Renal cortical epithelial cell (primary cell): ENCODE measurements at places on chromosomes 13 and 19. TPM values are rescaled to one million over a fixed set of nuclear protein-coding genes. Genes with fewer than 3 reads are reported as not detected.

CHST8 gene
- total RNA-seq, result not detected in 2 replicates

NCR1 gene
- total RNA-seq, result not detected in 2 replicates

POSTN gene
- 1.2 and 1.6 TPM in 2 replicates for total RNA-seq

LYL1 gene
- total RNA-seq, result 0.20 and 1.7 TPM in 2 replicates

NLRP11 gene
- not detected in 2 replicates for total RNA-seq

MYPOP gene
- 0.69 and 2.5 TPM in 2 replicates for total RNA-seq

SULT2A1 gene
- not detected in 2 replicates for total RNA-seq

OR7D2 gene
- total RNA-seq, result under 0.01 TPM in 1 of 2 replicates, not detected in the other

FXYD3 gene
- total RNA-seq, result not detected in 2 replicates

LAIR2 gene
- not detected in 2 replicates for total RNA-seq

FXYD5 gene
- total RNA-seq, result 7.2 and 10.1 TPM in 2 replicates

LYPD5 gene
- 0.35 TPM in 2 replicates for total RNA-seq

RBM26 gene
- total RNA-seq, result 10.9 and 33.0 TPM in 2 replicates
